COR-L47 (cell line): ENCODE measurements at places on chromosomes 2 and 18.

- no peak for DNase-seq
These were observed 20.9 kb downstream of the SLC40A1 start for GRCh38 chr2:189559579-189560272.

- DNase-seq = no peak
These were observed 2.7 kb downstream of the STK16 start for GRCh38 chr2:219247678-219248642.

GRCh38 chr2:112001942-112002341 is 53.1 kb upstream of the TMEM87B start:
- DNase-seq = no peak

DNA sequence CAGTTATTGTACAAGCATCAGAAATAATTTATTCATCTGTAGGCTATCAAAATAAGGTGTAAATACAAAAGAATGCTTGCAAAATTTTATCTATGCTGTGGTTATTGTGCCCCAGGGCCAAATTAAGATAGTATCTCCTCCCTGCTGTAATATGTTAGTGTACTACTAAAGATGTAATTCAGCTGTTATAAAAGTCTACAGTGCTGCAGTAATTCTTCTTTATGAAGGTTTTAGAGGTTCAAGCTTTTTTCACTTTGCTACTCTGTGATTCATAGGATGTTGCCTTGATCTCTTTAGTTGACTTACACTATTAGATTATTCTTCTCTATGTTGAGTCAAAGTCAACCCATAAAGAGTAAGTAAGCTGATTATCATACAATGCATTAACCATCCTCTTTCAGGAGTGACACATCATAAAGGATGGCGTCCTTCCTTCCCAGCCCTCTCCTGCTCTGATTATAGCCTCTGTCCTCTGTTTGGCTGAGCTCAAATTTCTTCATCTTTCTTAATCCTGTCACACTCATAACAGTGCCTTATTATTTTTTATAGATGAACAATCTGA is 29.3 kb upstream of the DYNAP start:
- no peak for DNase-seq

DNA sequence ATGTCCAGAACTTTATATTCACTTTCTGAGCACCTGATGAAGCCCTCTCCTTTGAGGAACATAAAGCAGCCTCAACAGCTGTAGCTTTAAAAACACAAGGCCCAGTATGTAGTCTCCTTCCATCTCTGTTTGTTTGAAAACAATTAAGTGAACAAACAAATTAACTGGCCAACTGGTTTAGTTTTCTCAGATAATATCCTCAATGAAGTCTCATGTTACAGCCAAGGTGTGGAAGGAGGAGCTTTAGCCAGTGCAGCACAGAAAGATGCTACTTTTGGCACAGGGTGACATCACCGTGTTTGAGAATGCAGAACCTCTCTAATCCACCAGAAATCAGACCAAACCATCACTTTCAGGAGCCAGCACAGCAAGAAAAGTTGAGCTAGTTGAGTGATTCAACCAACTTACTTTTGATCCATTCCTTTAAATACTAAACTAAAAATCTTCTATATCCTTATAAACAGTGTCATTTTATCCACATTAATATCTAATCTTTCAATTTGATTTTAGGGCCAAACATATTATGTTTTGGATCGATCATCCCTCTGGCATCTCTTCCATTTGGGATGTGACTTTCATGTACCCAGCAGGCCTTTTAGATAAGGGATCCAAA is 488.7 kb downstream of the ARHGAP15 start:
- DNase-seq = peak; percentile 67

DNA sequence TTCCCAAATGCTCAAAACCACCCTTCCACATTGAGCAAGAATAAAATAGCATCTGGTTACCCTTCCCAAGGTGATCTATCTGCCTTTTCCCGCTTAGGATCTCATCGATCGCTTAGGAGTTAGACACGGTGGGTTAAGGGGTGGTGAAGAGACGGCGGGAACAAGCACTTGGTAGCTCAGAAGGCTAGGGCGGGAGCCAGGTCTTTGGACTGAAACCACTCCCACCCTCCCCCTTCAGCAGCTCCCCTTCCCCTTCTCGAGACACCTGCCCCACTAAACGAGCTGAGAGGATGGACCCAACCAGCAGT is 513 bp downstream of the THOC1 start:
- peak; percentile 73 for DNase-seq

GRCh38 chr2:133993160-133993559 is 260.7 kb upstream of the MGAT5 start:
- DNase-seq = no peak

GRCh38 chr2:238242731-238243495 is 3.1 kb upstream of the HES6 start:
- DNase-seq = peak; percentile 46

DNA sequence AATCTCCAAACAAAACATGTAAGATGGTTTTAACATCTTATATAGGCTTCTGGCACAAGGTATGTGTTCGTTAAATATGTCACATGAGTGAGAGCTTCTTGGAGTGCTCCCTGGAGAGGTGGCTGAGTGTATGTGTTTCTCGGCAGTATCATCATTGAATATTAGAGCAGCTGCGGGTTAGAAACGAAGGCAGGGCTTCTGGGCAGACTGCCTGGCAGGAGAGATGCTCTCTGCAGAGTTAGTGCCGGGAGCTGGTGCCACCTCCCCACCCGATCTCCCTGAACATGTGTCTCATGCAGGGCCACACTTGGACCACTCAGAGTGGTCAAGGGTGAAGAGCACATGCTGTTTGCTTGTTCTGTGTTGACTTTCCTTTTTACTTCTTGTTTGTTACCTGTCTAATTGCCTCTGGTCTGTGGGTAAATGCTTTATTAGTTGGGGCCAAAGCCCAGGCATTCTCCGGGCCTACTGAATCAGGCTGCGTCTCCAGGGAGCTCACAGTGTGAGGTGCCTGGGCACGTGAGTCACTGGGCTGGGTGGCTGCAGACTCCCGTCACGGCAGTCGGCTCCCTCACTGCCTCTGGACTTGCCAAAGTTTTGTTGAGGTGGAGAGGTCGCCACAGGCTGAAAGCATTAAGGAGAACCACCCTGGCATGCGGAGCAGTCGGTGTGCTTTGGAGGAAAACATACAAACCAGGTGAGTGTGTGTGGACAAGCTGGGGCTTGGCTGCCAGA is 246.6 kb downstream of the FHOD3 start:
- DNase-seq = peak; percentile 82

GRCh38 chr18:8381821-8382459 is 227.3 kb upstream of the RAB12 start:
- DNase-seq = no peak

GRCh38 chr2:30978044-30978443 is 160.2 kb downstream of the GALNT14 start:
- no peak for DNase-seq

GRCh38 chr18:51957001-51957400 is 383.0 kb upstream of the DCC start:
- DNase-seq = no peak

- no peak for DNase-seq
These were observed at the start of gene TRABD2A for GRCh38 chr2:84880645-84881521. Gene TRABD2A, minus strand, starts transcription at chr2:84881084. Its CDS starts 45 bp downstream, at chr2:84881039.

DNA sequence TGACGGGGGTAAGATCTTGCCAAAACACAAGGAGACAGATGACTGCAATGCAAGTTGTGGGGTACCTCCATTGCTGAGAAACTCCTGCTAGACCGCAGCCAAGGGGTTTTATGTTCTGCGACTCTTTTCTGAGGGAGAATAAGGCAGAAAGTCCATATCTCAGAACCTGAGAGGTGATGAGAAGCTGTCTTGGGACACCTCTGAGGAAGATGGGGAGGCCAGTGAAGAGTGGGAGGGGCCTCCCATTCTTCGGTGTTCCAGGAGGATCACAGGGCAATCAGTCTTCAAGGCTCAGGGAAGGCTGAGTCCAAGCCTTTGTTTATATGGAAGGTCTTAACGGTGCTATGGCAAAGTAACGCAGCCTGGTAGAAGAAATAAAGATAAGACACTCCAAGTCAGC is 18.0 kb downstream of the CYP27A1 start:
- DNase-seq = no peak

GRCh38 chr2:53104263-53104662 is 663.3 kb upstream of the CHAC2 start:
- DNase-seq = no peak

DNA sequence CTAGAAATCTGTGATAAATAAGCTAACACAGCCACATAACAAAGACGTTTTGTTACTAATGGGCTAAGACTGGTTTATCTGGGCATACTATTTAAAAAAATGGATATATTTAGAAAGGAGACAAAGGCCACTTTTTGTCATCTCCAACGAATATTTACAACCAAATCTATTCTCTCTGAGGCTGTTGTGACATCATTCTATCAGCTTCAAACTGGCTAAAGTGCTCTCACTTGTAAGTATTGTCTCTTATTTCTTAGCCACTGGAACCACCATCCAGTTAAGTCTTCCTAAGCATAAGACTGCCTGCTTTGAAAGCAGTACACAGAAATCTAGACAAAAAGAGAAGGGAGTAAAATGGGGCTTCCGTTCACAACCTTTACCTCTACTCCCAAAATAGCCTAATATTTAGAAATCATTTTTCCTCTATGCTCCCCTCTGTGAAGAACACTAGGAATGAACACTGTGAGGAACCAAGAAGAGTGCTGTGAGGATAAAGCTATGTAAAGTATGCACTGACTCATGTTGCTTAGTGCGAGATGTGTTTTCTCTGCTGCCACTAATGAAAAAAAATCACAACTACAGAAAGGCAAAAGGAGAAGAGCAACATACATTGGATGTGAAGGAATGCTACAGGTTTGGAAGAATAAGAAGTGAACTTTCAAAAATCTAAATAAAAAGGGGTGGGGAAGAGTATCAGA is 264.1 kb downstream of the EXOC6B start:
- no peak for DNase-seq

GRCh38 chr18:58284699-58285448 is 240.8 kb downstream of the NEDD4L start:
- DNase-seq = no peak

- no peak for DNase-seq
These were observed 705.9 kb downstream of the CCDC85A start for GRCh38 chr2:56889738-56890137.

DNA sequence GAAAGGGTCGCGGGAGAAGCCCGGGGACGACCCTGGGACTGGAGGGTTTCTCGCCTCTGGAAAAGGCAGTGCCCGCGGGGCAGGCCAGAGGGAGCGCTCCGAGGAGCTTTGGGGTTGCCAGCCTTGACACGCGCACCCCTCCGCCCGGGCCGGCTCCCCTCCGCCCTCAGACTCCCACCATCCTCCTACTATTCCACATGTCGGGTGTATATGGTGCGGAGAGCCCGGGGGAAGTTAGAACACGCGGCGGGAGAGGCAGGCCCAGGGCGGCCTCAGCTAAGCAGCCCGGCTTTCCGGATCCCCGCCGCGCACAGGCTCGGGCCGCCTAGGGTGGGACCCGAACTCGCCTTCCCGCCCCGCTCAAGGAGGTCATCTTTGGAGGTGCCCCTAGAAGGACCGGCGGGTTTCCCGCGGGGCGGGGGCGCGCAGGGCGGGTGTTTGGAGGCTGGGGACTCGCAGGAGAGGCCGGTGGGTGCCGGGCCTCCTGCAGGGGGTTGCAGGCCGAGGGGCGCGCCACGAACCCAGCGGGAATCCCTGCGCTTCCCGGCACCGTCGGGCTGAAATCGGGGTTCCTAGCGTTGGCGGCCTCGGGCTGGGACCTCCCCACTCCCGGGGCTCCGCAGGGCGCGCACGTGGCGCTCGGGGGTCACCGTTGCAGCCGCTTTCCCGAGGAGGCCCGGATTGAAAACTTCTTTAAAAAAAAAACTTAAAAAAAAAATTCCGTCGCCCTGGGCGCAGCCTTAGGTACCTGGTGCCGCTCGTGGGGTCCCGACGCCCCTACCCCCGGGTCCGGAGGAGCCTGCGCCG is 3.7 kb downstream of the NFATC1 start:
- DNase-seq = no peak

DNA sequence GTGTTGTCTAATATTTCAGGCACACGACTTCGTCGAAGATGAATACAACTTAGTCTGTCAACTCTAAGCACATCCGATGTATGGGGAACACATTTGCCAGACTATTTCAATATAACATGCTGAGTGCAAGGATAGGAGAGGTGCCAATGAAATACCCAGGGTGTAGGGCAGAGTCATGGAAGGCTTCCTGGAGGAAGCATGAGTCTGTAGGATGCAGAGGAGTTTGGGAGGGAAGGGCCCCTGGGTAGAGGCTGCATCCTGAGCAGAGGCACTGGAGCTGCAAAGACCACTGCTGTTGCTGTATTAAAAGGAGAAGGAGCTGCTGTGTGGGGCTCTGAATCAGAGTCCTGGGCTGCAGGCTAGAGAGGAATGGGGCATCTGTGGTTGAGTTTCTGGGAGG is 89.9 kb downstream of the ASAP2 start:
- no peak for DNase-seq

GRCh38 chr2:3585261-3586109 is 9.4 kb upstream of the COLEC11 start:
- peak; percentile 81 for DNase-seq

DNA sequence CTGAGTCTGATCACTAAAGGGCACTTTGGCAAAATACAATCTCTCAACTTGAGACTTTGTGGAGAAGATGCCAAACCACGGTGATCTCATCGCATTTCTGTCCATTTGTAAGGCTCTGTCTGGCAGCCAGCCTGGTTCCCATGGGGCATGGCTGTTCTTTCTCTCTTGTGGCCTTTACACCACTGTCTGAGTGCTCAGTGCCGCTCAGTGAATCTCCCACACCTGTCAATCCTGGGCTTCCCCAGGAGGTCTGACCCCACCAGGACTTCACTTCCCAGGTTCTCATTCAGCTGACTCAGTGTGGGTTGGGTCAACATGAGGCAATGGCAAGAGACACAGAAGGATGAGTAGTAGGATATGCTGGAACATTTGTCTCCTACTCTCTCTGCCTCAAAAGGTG is 96.8 kb upstream of the TRIB2 start:
- DNase-seq = no peak

DNA sequence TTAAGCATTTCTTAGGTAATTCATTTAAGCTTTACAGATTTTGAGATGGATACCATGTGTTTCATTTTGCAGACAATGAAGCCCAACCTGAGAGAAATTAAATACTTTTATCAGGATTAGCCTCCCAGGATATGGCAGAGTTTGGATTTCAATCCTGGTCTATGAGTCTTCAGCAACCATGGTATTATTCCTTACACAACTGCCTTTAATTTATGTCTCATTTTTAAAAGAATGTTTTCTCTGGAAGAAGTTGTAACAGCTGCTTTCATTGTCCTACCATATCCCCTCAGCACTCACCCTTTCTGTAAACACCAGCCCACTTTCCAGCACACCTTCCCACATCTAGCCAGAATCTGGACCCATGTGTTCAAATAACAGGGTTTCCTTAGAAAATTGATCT is 863.7 kb upstream of the VRK2 start:
- no peak for DNase-seq

DNA sequence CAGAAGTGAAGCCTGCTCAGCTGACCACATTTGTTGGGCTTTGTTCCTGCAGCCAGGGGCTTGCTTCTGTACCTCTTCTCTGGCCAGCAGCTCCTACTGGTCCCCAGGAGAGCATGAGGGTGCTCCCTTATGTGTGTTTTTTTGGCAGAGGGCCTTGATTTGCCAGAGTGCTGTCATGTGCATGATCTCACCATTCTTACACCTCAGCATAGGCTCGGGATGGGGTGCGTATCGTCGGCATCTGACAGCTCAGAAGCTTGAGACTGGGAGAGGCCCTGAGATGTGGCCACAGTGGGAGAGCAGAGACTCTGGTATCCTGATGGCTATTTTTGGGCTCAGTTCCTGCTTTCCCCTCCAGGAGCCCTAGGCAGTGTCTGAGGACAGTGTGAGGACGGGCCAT is 71.2 kb downstream of the CELF4 start:
- no peak for DNase-seq
